RKO (cell line): ENCODE measurements at places on chromosomes 2 and 18.

DNA sequence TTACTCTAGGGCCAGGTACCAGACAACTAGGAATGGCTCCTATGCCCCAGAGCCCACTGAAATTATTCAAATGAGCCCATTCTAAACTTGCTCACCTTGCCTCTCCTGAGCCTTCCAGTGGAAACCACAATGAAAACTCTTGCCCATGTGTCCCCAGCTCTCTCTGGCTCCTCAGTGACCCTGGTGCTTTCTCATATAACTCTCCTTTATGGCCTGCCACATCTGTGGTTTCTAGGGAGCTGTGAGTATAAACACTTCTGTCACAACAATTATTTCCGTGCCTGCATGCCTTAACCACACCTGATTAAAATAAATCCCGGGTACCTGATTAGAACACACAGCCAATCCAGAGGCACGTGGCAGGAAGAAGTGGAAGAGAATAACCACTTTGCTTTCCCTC lies 333.0 kb upstream of the SPRED2 start:
- DNase-seq: no peak

DNA sequence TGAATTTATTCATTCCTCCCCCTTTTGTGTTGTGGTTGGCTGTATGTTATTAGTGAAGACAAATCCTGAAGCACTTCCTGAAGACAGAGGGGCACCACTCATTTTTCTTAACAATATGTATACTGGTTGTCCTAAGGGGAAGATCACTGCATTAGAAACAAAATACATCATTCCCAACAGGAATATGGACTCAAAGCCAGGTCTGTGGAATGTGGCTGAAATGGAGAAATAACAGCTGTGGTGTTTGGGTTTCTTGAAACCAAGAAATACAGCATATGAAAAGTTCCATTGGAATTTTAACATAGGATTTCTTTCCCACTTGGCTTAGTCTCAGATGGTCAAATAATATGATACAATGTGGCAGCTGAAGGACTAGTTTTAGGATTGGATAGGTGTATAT lies 267.6 kb downstream of the KCNE4 start:
- DNase-seq: no peak

GRCh38 chr2:124755386-124755785 lies 730.3 kb downstream of the CNTNAP5 start:
- DNase-seq: no peak

DNA sequence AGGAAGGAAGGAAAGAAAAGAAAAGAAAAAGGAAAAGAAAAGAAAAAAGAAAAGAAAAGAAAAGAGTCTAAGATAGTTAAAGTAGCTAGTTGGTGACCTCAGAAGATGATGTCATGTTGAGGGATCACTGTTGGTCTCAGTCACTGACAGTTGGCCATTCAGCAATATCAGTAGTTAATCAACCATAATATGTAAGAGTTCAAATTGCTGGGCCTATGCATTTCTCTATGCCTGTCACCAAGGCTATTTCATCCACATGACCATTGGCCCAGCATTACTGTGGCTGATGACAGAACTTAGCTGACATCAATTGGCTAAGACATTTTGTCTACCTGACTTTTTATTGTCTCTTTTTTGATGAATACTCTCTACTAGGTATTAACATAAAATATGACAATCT lies 435.5 kb upstream of the CRIM1 start:
- DNase-seq: no peak

- DNase-seq: no peak
Measured at GRCh38 chr18:335733-336132, 67.9 kb upstream of the THOC1 start.

DNA sequence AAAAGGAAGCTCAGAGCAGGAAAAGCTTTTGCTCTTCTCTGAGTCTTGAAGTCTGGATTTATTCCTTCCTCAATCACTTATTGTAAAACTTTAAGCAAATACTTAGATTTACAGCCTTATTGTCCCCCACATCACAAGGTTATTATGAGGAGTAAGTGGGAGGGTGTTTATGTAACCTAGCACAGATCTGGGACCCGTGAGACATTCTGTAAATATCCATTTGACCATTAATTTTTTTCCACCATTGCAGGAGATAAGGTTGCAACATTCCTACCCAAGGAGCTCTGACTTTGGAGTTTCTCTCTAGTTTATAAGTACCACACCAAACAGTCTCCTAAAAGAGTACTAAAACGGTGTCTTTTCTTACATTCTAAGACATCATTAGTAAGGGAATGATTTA lies 52.1 kb upstream of the CTIF start:
- DNase-seq: no peak

DNA sequence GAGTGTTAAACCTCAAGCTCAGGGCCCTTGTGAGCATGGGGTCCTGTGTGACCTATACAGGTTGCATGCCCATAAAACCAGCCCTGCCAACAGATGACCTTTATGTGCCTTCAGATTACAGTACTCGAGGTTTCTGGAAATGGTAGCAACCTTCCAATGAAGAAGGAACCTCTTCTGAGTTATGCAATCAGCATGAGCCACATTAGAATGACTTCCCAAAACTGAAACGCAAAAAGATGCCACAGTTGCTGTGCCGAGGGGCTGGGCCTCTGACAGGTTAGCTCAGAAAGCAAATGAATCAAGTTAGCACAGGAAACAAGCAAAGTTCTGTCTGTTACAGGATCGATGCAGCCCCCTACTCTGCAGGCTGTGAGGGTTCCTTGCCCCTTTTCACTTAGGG lies 37.7 kb downstream of the TGFA start:
- DNase-seq: no peak

GRCh38 chr2:8146132-8147005 lies 535.5 kb upstream of the ID2 start:
- no peak for DNase-seq

- DNase-seq: no peak
Measured at GRCh38 chr2:187081461-187081860, 232.5 kb upstream of the ZSWIM2 start.

DNA sequence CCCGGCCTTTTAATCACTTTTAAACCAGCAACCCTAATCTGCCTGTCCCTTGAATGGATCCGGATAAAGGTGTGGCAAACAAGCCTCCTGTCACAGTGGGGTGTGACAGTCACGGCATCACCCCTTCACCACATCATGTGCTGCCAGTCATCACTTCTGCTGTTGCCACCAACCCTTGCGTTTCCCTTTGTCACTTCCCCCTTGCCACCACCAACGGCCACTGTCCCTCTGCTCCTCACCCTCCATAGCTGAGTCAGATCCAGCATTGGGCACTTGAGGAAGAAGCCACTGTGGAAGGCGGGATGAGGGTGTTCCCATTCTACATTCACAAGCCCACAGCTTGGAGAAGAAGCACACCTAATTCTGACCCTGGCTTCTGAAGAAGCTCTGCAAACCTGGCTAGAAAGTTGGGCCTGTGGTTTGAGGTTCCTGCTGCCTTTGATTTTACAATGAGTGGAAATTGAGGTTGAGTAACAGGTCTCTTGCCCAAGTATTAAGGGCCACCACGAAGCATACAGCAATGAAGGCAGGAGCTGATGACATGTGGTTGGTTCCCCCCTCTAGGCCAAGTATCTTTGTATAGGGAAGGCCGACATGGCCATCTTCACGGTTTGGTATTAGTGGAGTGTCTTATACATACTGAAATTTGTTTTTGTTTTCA lies 22.9 kb upstream of the DARS1 start:
- DNase-seq: no peak

GRCh38 chr2:117856415-117857210 lies 42.1 kb downstream of the DDX18 start:
- DNase-seq: peak; percentile 77

- no peak for DNase-seq
Measured at GRCh38 chr2:106106622-106107508, 87.2 kb downstream of the UXS1 start.

- DNase-seq: peak; percentile 37
Measured at GRCh38 chr2:177554365-177554764, 161.8 kb downstream of the AGPS start.

DNA sequence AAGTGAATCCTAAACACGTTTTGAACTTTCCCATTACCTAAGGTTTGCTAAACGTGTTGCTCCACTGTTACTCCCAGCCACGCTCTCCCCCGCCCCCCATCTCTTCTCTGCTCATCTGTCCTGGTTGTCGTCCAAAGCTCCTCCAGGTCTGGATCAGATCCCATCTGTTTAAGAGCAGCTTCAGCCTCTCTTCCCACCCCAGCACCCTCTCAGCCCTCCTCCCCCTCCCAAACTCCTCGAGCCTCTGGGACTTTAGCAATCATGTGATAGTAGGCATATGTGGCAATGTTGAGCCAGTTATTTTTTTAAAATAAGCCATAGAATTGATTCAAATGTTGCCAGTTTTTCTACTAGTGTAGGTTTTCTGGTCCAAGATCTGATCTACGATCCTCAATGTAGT lies 20.0 kb upstream of the LPIN1 start:
- DNase-seq: no peak

DNA sequence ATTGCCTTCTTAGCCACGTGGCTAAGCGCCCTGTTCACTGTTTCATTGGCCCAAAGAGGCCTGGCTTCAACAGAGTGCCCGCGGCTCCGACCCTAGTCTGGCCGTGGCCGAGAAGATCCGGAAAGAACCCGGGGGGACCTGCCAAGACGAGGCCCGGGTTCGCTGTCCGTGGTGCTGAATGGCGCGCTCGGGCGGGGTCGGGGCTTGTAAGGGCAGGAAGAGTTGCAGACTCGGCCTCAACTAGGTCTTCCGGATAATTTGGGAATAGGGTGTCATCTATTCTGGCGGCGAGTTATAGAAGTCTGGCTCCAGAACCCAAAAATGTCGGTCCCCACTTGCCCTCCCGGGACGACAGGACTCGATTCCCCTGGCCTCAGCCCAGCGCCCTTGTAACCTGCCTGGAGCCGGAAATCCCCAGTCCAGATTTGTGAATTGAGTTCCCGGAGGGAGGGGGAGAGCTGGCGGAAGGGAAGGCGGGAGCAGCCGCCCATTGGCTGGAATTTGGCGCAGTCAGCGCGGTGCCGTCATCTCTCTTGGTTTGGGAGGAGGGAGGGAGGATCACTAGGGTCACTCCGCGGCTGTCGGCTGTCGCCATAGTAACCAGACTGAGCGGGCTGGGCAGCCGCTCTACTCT lies 3.5 kb downstream of the CDK5R2 start:
- no peak for DNase-seq

DNA sequence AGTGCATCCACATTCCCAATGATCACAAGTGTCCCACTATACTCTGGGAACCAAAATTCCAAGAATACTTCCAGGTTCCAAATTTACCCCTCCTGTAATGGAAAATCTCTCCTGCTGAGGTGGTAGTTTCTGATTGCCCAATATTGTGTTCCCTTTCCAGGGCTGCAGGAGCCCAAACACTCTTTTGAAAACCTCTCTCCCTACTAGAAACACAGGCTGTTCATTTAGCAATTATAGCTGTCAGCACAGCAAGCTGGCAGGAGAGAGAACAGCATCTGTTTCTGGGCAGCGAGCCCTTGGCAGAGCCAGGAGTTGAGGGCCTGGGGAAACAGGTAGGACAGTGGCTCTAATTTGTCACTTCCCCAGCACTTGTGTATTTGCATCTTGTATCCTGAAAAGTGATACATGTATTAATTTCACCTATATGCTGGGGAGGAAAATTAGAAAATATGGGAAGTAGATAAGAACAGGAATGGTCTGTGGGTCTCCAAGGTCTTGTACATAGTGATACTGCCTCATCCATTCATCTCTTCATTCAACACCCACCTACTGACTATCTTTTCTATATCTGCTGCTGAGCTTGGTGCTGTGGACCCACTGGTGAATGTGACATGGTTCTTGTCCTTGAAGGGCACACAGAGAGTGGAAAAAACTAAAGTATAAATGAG lies 16.9 kb upstream of the PAIP2B start:
- DNase-seq: no peak
